ENCODE measurements at places on chromosomes 3 and 15. TPM values are rescaled to one million over a fixed set of nuclear protein-coding genes. Genes with fewer than 3 reads are reported as not detected.

GRCh38 chr15:68888419-68888818 is 41.9 kb upstream of the SPESP1 start:
- peak overlapping the region; percentile 43 for H3K4me3 ChIP-seq
- DNase-seq: no peak
- H3K27ac ChIP-seq: no peak overlapping the region
- H3K4me1 ChIP-seq: no peaks in the 10 kb centered on the region
- H3K36me3 ChIP-seq: no peaks in the 10 kb centered on the region

DNA sequence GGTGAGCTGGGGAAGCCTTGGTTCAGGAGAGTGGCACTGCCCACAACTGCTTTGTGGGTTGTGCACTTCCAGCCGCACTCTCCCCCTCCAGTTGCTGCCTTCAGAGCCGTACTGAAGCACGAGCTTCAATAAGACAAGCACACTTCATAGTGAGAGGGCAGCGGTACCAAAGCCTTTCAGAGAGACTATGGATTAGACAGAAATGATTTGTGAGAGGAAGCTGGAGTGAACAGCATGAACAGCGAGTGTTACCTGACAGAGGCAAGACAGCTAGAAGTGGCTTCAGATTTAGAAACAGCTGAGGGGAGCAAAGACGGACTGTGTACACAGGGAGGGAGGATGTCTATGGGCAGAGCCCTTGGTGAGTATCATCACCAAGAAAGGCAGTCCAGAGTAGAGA is 31.1 kb downstream of the HCLS1 start:
- peaks cover 40% of the 10 kb centered on the region for H3K36me3 ChIP-seq
- no peaks in the 10 kb centered on the region for H3K4me1 ChIP-seq
- H3K27me3 ChIP-seq: no peaks in the 10 kb centered on the region
- no peak for DNase-seq
- no peak overlapping the region for H3K27ac ChIP-seq
- H3K4me3 ChIP-seq: no peak overlapping the region

- no peaks in the 10 kb centered on the region for H3K27me3 ChIP-seq
- no peak for DNase-seq
- no peak overlapping the region for H3K4me3 ChIP-seq
- no peak overlapping the region for H3K27ac ChIP-seq
Measured at GRCh38 chr3:23479026-23479425, 275.9 kb downstream of the UBE2E2 start.

DNA sequence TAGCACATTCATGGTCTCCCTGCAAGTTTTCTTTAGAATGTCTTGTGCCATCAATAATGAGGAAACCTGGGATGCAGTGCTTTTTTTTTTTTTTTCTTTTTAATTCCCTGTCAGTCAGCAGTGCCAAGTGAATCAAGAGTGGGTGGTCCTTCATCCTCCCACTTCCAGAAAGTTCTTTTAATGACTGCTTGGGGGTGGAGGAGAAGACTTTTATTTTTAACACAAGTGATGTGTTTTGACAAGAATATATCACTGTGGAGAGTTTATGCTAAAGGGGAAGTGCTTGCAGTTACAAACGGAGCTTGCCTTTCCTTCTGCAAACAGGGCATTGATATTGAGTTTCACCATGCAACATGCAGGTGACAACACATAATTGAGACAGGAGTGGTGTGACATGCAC is 69.7 kb downstream of the CACNA2D3 start:
- H3K27me3 ChIP-seq: no peaks in the 10 kb centered on the region
- H3K27ac ChIP-seq: no peak overlapping the region
- H3K36me3 ChIP-seq: no peaks in the 10 kb centered on the region
- DNase-seq: no peak

- no peak for DNase-seq
- no peaks in the 10 kb centered on the region for H3K36me3 ChIP-seq
- H3K27ac ChIP-seq: no peak overlapping the region
Measured at GRCh38 chr3:98962189-98962930, 60.9 kb upstream of the DCBLD2 start.

- no peaks in the 10 kb centered on the region for H3K4me1 ChIP-seq
- no peak overlapping the region for H3K4me3 ChIP-seq
- no peak for DNase-seq
- H3K36me3 ChIP-seq: no peaks in the 10 kb centered on the region
- no peak overlapping the region for H3K27ac ChIP-seq
- H3K27me3 ChIP-seq: no peaks in the 10 kb centered on the region
Measured at GRCh38 chr3:173591401-173591800, 193.9 kb downstream of the NLGN1 start.

GRCh38 chr3:141266797-141267555 is 35.4 kb downstream of the PXYLP1 start:
- no peaks in the 10 kb centered on the region for H3K27me3 ChIP-seq
- peaks cover 26% of the 10 kb centered on the region for H3K4me1 ChIP-seq
- peak; percentile 75 for DNase-seq
- peak overlapping the region; percentile 77 for H3K4me3 ChIP-seq
- peaks cover 10% of the 10 kb centered on the region for H3K36me3 ChIP-seq

DNA sequence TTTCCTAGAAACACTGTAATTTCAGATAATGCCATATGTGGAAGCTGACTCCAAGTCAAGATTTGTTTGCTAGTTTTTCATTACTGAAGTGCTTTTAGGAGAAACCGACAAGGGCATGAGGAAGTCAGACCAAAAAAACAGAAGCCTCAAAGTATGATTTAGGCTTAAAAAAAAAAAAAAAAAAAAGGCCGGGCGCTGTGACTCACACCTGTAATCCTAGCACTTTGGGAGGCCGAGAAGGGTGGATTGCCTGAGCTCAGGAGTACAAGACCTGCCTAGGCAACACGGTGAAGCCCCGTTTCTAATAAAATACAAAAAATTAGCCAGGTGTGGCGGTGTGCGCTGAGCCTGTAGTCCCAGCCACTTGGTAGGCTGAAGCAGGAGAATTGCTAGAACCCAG is 11.6 kb downstream of the RPL15 start:
- no peak for DNase-seq
- H3K27ac ChIP-seq: no peak overlapping the region
- peaks cover 7% of the 10 kb centered on the region for H3K4me1 ChIP-seq
- H3K4me3 ChIP-seq: no peak overlapping the region
- peaks cover 3% of the 10 kb centered on the region for H3K27me3 ChIP-seq

GRCh38 chr15:87767516-87767915 is 489.0 kb downstream of the NTRK3 start:
- no peaks in the 10 kb centered on the region for H3K36me3 ChIP-seq
- DNase-seq: no peak
- no peak overlapping the region for H3K4me3 ChIP-seq

GRCh38 chr3:177294221-177294620 is 96.9 kb upstream of the TBL1XR1 start:
- H3K36me3 ChIP-seq: no peaks in the 10 kb centered on the region
- no peak for DNase-seq
- H3K4me3 ChIP-seq: no peak overlapping the region
- H3K27me3 ChIP-seq: no peaks in the 10 kb centered on the region
- H3K4me1 ChIP-seq: no peaks in the 10 kb centered on the region
- no peak overlapping the region for H3K27ac ChIP-seq

GRCh38 chr3:180913581-180914404 is 1.3 kb downstream of the FXR1 start:
- peak overlapping the region; percentile 97 for H3K4me3 ChIP-seq
- H3K27me3 ChIP-seq: no peaks in the 10 kb centered on the region
- H3K36me3 ChIP-seq: peaks cover 41% of the 10 kb centered on the region
- H3K4me1 ChIP-seq: peaks cover 47% of the 10 kb centered on the region
- DNase-seq: no peak

DNA sequence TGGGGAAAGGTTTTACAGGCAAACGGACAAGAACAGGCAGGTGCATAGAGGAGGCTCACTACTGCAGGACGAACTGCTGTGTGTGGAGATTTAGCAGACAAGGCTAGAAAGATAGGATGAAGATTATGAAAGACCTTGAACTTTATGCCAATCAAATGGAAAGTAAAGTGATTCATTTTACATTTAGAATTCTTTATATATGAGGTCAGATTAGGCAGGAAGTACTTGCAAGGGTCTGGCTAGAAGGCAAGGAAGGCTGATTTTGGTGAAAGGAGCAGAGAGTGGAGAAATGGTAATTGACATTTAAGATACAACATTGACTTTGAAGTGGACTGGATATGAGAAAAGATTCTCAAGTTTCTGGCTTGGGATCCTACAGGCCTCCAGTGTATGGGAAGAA is 33.6 kb downstream of the PLSCR4 start:
- H3K4me3 ChIP-seq: no peak overlapping the region
- no peaks in the 10 kb centered on the region for H3K4me1 ChIP-seq
- peaks cover 11% of the 10 kb centered on the region for H3K27me3 ChIP-seq
- no peak for DNase-seq
- no peaks in the 10 kb centered on the region for H3K36me3 ChIP-seq

- H3K27me3 ChIP-seq: peaks cover 21% of the 10 kb centered on the region
- H3K4me1 ChIP-seq: peaks cover 9% of the 10 kb centered on the region
- H3K36me3 ChIP-seq: no peaks in the 10 kb centered on the region
- no peak overlapping the region for H3K27ac ChIP-seq
- H3K4me3 ChIP-seq: no peak overlapping the region
Measured at GRCh38 chr15:38885471-38885952, 320.9 kb upstream of the RASGRP1 start.

GRCh38 chr3:53161820-53162671 is 1.0 kb downstream of the PRKCD start:
- peak; percentile 50 for DNase-seq
- H3K4me3 ChIP-seq: peak overlapping the region; percentile 74
- H3K27me3 ChIP-seq: peaks cover 24% of the 10 kb centered on the region

GRCh38 chr3:120469882-120470301 is 19.1 kb upstream of the FSTL1 start:
- H3K4me1 ChIP-seq: no peaks in the 10 kb centered on the region
- peaks cover 18% of the 10 kb centered on the region for H3K27me3 ChIP-seq
- H3K36me3 ChIP-seq: no peaks in the 10 kb centered on the region
- no peak overlapping the region for H3K27ac ChIP-seq

DNA sequence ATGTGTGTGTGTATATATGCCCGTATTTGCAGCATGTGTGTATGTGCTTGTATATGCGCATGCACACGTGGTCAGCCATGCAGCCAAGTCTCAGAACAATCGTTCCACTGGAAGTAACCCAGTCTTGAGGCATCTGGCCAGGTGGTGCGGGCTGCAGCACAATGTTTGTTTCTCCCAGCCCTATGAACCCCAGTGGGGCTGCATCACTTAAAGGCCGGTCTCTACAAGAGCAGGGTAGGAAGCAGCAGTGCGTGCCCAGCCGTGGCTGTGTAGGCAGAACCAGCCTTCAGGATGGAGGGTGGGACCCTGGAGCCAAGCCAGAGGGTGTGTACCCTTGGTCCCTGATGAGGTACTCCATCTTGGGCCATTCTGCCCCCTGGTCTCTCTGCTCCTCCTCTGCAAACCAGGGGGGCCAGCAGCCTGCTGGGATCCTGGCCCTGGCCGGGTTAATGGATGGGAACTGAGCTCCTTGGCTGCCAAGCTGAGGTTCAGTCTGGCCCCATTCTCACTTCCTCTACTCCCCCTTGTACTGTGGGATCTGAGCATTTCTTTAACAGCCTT is 11.8 kb downstream of the KLF13 start:
- H3K27ac ChIP-seq: peak overlapping the region; percentile 97
- H3K36me3 ChIP-seq: peaks cover 14% of the 10 kb centered on the region
- H3K27me3 ChIP-seq: no peaks in the 10 kb centered on the region
- H3K4me1 ChIP-seq: peaks cover 96% of the 10 kb centered on the region

- H3K36me3 ChIP-seq: peaks cover 2% of the 10 kb centered on the region
- peaks cover 21% of the 10 kb centered on the region for H3K4me1 ChIP-seq
- H3K27me3 ChIP-seq: no peaks in the 10 kb centered on the region
- peak; percentile 72 for DNase-seq
Measured at GRCh38 chr3:57983734-57984518, 24.3 kb upstream of the FLNB start.

DNA sequence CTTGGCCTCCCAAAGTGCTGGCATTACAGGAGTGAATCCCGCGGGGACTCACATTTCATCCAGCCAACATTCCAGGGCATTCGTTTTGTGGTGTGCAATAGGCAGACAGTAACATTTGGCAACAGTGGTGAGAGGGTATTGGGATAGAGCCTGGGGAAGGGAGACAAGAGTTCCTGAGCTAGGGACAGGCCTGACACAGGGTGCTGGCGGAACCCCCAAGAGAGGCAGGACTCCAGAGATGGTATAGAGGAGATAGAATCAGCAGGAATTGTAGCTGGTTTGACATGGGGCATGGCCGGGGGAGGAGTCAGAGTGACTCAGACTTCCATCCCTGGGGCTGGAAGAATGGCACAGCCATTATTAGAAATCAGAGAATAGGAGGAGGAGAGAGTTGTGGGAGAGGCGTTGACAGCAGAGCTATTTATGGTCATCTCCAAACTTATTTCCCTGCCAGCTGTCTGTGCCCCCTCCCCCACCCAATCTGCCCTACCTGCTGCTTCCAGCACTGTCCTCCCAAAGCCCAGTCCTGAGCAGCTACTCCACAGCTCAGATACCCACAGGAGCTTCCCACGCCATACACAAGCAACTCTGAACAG is 4.4 kb upstream of the IDH2 start:
- H3K4me3 ChIP-seq: no peak overlapping the region
- no peak for DNase-seq
- H3K27me3 ChIP-seq: peaks cover 4% of the 10 kb centered on the region
- H3K27ac ChIP-seq: no peak overlapping the region
- H3K4me1 ChIP-seq: peaks cover 6% of the 10 kb centered on the region

Gene GOLGA8G
- not detected for total RNA-seq

Gene WDR72
- not detected for total RNA-seq

Gene SERINC4
- 0.30 TPM for total RNA-seq

Gene DNAJB8
- not detected for total RNA-seq

Gene BRPF1
- total RNA-seq: 50.1 TPM

Gene PSMD6
- total RNA-seq: 68.0 TPM

Gene PAK6
- 1.7 TPM for total RNA-seq
